T47D (cell line): ENCODE measurements at places on chromosomes 1 and 21.

DNA sequence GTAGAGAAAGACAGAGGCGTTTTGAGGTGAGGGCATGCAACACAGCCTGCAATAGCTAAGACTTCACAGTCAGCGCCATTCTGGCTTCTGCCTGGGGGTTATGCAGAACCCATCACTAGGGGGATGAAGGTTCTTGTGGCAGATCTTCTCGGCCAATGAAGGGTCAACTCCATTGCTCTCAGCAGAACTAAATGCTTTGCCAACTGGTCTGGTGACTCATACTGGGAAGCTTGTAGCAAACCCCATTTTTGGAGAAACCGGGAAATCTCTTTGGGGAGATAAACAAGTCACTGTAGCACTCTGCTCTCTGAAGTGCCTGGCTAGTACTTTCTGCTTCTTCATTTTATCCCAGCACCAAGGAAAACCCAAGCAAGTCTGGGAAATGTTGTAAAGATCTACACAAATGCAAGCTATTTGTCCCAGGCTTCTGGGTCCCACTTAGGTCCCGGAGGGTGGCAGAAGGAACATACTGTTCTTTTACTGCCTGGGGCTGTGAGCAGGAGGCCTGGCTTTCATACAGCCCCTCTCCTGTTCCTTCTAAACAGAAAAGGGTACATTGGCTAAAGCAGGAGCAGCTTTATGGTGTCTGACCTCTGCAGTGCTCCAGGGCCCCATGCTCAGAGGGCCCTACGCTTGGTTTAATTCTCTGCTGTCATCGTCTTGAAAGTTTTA is 28.8 kb downstream of the SHISA4 start:
- no peak for DNase-seq

DNA sequence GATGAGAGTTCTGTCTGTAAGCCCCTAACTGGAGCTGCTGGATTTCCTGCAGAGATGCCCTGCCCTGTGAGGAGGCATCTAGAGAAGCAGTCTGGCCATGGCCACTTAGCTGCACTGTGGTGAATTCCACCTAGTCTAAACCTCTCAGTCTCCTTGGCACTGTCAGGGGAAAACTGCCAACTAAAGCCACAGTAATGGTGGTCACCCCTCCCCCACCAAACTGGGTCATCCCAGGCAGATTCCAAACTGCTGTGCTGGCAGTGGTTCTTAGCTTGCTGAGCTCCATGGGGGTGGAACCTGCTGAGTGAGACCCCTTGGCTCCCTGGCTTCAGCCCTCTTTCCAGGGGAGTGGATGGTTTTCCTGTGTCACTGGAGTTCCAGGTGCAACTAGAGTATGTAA is 740.6 kb downstream of the RWDD3 start:
- DNase-seq: no peak

DNA sequence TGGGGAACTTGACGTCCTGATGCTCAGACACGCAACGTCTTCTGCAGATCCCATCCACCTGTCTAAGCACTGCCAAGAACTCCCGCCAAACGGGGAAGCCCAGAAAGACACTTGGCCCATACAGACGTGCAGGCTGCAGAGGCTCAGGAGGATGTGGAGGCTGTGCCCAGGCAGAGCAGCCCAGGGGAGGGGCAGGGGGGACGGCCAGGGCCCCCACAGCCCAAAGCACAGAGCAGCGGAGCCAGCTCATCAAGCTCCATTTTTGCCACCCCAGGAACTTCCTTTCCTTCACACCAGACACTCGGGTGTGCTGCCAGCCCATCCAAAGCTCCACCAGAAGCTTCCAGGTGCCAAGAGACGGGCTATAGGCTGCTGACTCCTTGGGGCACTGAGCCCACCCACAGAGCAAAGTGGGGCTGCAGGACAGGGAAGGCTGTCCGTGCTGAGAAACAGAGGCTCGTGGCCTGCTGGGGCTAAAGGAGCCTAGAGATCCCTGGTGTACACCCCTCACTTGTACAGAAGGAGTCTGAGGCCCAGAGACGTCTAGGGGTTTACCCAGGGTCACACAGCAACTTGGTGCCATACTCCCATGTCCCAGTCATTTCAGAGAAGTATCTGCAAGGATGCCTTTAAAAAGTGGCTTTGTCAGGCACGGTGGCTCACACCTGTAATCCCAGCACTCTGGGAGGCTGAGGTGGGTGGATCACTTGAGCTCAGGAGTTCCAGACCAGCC is 59.1 kb downstream of the ACOT7 start:
- no peak for DNase-seq

- DNase-seq: peak; percentile 82
These were observed 21.5 kb downstream of the RAP1GAP start for GRCh38 chr1:21647431-21648351.

GRCh38 chr1:47791879-47792608 is 205.1 kb downstream of the TRABD2B start:
- no peak for DNase-seq

DNA sequence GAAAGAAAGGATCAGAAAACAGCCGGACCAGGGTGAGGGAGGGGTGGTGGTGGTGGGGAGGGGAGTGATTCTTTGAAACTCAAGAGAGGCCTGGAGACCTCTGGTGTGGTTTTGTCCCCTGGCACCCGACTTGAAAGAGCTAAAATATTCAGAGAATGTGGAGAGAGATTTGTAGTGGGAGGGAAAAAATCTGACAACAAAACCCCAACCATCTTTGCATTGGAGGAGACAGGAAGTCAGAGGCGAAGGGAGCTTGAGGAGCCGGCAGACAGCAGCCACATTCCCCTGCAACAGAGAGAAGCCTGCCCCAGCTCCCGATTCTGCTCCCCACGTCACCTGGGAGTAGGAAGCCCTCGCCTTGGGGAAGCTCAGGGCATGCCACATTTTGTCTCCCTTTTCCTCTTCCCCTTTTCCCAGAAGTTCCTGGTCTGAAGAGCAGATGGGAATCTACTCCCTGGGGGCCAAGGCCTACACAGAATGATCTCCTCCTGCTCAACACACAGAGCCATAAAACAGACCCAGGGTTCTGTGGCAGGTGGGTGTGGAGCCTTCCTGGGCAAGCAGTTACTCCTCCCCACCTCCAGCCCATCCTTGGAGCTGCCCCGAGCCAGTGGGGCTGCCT is 84.9 kb downstream of the ITPKB start:
- DNase-seq: no peak

- peak; percentile 27 for DNase-seq
These were observed 41.7 kb downstream of the ALPL start for GRCh38 chr1:21550866-21551475.

- no peak for DNase-seq
These were observed 67.5 kb upstream of the RNPC3 start for GRCh38 chr1:103457886-103458455.

- DNase-seq: no peak
These were observed 22.9 kb downstream of the HTR1D start for GRCh38 chr1:23194119-23194984.

DNA sequence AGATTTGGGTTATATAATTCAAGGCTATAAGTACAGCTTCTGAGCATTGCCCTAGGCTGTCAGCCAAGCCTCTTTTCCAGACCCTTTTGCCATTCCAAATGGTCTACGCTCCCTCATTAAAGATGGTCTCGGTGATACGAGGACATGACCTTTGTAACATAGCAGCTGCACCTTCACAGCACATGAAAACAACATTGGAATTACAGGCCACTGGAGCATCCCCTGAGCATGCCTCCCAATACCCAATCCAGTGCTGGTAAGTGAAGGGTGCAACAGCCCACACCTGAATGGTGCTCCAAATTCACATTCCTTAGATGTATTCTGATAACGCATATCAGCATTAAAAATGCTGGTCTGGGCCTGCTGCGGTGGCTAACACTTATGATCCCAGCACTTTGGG is 20.1 kb upstream of the PTPRF start:
- DNase-seq: no peak

GRCh38 chr21:32592929-32593502 is 7.7 kb upstream of the TCP10L start:
- DNase-seq: no peak

DNA sequence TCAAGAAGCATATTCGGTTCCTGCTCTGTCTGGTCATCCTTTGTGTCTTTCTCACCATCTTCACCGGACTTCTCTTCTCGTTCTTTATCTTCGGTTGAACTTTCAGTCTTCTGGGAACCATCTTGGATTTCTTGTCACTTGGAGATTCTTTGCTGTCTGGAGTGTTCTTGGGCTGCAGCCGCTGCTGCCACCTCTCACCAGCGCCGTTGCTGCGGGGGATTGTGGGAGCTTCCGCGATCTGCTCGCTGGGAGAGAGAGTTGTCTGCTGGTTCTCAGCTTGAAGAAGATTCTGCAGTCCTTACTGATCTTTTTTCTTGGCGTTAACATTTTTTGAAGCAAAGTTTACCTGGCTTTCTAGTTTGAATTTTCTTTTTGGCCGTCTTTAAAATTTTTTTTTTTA is 1165.2 kb upstream of the PRMT6 start:
- DNase-seq: no peak

- no peak for DNase-seq
These were observed 3.8 kb downstream of the GJB3 start for GRCh38 chr1:34784751-34785221.

DNA sequence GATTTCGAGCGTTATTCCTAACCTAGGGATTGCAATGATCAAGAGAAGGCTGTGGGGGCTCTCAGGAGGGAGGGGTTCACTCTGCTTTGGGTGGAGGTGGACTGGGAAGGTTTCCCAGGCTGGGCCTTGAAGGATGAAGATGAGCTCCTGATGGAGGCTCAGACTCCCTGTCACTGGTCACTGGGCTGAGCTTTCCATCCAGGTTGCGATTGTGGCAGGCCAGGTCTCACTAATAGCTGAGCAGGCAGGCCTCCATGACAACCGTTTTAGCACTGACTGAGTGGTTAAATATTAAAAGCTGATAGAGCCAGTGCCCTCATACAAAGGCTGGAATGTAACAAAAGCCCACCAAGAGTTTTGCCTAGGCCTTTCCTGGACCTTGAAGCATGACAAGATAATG is 36.2 kb upstream of the EFCAB14 start:
- no peak for DNase-seq

- no peak for DNase-seq
These were observed 368.0 kb downstream of the PDE4B start for GRCh38 chr1:66160719-66161118.

DNA sequence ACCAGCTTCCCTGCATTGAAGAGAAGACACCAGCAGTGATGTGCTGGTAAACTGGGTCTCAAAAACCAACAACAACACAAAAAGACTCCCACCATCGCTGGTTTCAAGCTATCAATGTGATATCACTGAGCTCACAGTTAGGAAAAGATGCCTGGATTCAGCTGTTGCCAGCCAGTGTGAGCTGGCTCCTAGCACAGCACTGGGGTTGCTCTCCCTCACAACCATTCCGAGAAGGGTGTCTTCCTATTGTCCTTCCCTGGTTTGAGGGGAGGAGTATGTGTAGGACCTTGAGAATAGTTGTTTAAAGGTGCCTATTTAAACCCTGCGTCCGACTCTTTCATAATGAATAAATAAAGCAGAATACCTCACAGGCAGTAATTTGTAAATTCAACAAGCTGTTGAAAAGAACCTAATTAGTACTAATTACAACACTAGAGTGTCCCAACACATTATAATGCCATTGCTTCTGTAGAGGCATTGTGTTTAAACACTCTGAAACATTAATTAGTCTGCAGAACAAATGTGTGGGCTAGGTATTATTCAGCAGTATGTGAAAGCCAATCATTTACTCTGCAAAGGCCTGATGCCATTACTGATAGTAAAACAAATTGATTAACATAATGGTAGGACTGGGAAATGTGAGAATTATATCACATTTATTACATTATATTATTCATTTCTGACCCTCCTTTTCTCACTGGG is 17.2 kb downstream of the NIBAN1 start:
- DNase-seq: no peak

GRCh38 chr1:240190881-240191401 is 99.3 kb downstream of the FMN2 start:
- DNase-seq: peak; percentile 80

DNA sequence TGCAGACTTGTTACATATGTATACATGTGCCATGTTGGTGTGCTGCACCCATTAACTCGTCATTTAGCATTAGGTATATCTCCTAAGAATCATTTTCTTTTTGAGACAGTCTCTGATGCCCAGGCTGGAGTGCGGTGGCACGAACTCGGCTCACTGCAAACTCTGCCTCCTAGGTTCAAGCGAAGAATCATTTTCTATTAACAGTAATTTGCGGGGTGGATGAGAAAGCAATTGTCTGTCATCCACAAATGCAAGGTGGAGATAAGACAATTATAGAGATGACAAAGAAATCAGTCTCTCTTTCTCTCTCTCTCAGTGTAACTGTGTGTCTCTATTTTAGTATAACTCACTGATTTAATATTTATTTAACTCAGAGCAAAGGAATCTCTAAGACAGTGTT is 131.0 kb upstream of the KIAA1614 start:
- DNase-seq: no peak

- DNase-seq: no peak
These were observed 444.0 kb downstream of the SMYD3 start for GRCh38 chr1:246063013-246063616.
